ENCODE measurements at places on chromosomes 7 and 10.

- no peak for DNase-seq
These were observed 151.1 kb downstream of the ACTR3B start for GRCh38 chr7:152910545-152911225.

DNA sequence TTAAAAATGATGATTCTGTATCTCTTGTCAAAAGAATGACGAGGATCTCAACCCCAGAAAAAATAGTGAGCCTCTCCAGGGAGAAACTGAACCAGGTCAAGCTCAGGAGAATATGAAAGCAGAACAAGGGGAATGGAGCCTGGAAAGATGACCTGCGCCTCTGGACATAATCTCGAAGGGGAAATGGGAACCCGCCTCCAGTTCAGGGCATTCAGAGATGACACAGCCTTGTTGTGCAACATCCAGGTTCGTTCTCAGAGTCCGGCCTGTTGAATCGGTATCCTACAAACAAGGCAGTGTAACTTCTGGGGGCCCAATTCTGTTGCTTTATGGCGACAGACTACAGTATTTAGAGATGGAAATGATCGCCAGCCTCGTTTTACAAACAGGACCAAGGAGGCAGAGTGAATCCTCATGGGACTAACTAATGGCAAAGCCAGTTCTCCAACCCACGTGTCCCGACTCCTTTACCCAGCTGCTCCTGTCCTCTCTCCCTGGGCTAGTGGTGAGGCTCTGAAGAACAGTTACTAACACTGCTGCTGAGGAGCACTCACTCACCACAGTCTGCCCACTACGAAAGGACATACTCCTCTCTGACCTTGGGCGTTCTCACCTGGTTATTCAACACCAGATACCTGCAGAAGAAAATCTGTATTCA, 67.6 kb downstream of the JAZF1 start:
- no peak for DNase-seq

- no peak for DNase-seq
These were observed 20.7 kb upstream of the SRGN start for GRCh38 chr10:69067189-69067588.

GRCh38 chr7:81672872-81673271, 97.0 kb downstream of the HGF start:
- DNase-seq = no peak

DNA sequence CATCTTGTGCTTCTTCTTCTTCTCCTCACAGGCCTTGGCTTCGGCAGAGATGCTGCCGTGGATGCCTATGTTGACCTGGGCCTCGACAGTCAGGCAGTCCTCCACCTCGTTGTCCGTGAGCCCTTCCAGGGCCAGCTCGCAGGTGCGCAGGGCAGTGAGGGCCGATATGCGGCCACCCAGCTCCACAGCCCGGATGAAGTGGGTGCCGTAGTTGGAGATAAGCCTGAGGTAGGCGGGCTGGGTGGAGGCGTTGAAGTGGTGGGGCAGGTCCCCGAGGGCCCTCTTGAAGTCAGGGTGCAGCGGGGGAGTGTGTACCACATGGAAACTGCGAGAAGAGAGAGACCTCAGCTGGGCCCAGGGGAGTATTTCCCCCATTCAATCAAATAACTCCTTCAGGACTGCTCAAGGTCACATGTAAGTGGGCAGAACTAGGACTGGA, 3.7 kb downstream of the PRF1 start:
- no peak for DNase-seq

DNA sequence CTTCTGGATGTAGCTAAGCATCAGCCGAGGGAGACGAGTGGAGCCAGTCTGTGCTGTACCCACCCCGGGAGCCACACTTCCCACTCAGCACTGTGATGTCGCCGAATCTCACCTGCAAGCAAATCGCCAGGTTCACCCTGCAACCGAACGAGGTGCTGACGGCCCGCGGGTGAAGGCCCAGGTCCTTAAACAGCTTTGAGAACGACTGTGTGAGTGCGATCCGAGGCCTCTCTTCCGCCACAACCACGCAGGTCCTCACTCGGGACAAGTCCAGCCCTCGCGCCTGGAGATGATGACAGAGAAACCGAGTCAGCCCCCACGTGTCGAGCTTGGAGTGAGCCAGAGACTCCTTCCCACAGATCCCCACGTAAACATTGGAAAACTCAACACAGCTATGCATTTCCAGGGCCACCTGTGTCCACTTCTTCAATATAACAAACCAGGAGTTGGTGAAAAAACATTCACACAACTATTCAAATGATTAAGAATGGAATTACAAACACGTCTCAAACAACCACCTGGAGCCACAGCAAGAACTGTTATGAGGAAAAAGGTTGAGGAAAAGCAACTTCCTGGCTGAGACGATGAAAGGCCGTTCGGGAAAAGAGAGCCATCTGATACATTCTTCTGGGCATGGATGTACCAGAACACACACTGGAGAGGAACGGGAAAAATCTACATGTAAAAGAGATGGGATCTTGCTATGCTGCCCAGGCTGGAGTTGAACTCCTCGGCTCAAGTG, 191.8 kb downstream of the ZMYND11 start:
- no peak for DNase-seq

- DNase-seq = no peak
These were observed 83.1 kb upstream of the STEAP1B start for GRCh38 chr7:22582863-22583622.

- DNase-seq = no peak
These were observed 277.7 kb upstream of the KAT6B start for GRCh38 chr10:74548676-74549075.

DNA sequence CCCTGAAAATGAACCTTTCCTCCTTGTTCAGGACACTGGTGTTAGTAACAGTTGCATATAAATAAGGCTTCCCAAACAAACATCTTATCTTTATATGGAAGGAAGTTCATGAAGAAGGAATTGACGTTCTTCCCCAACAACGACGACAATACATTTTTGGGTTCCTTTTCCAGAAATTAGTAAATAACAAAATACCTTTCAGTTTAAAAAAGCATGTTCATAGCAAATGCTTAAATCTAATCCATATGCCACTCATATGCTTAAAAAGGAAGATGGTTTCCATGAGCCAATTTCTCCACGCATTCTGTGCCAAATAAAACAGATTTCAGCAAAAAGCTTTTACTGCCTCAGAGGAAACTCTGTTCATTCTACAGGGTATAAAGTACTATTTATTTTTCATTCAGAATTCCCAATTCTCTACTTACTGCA, 182.6 kb downstream of the COBL start:
- no peak for DNase-seq
